ENCODE measurements at places on chromosomes 13 and 19.

DNA sequence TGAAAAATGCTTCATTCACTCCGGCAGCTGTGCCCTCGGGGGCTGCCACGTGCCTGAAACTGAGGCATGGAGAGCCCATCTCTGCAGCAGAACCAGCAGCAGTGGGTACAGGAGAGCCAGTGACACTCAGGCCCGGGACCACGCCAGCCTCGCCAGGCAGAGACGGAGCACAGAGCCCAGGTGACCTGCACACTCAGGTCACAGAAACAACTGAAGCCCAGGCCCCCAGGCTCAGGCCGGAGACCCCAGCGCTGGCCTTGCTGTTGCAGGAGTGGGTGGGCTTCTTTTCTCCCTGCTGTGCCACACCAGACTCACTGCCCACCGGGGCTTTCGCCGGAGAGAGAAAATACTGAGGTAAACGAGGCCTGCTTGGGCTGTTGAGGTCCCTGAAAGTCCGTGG lies 117.3 kb downstream of the SOX1 start:
- no peak for DNase-seq

DNA sequence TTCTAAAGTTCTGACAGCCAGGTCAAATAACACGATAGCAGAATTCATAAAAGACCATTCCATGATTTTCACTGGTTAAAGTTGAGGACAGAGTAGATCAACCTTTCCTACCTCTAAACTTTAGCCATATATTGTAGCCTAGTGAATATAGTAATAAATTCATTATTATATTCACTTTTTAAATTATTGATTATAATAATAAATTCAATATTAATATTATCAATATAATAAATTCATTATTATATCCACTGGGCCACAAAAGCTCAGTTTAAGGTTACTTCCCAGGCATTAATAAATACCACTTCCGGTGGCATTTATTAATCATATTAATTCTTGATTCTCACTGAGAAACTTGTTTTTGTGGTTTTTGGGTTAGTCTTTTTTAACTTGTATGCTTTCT lies 85.7 kb upstream of the GPC6 start:
- no peak for DNase-seq

GRCh38 chr19:50181121-50181520 lies 18.0 kb upstream of the IZUMO2 start:
- no peak for DNase-seq

DNA sequence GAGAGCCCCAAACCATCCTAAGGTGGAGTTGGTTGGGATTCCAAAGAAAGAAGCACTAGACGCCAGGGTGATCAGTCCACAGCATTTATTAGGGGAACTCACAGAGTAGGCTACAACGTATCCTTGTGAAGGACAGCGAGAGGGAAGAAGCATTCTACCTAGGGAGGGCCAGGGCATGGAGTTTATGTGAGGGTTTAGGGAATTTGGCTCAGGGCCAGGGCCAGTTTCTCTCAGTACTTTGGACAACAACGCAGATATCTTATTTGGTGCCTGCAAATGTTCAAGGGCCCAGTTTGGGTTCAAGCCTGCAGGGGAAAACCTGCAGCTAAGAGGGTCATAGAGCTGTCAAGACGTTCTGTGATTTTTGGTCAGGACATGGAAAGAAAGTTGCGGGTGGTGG lies 73.9 kb upstream of the GJB6 start:
- no peak for DNase-seq

DNA sequence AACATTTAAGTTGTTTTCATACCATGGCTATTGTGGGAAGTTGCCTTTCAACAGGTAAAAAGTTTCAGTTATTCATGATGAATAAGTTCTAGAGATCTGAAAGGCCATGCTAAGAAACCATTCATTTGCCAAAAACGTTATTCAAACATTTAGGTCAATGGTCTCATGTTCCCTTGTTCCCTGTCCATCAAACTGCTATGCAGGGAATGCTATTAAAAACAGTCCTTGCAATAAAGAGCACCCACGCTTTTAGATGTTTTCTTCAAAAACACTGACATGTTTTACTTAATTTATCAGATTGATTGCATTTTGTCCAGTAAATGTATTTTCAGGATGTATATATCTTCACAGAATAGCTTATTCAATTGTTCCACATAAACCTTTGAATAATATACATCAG lies 573.2 kb upstream of the PCDH20 start:
- DNase-seq: no peak

GRCh38 chr19:55112246-55112776 lies 5.1 kb downstream of the PPP1R12C start:
- DNase-seq: no peak

- DNase-seq: no peak
Observed at GRCh38 chr13:76837801-76838200, 48.4 kb downstream of the KCTD12 start.

- no peak for DNase-seq
Observed at GRCh38 chr19:28656644-28657043, 556.3 kb downstream of the UQCRFS1 start.

DNA sequence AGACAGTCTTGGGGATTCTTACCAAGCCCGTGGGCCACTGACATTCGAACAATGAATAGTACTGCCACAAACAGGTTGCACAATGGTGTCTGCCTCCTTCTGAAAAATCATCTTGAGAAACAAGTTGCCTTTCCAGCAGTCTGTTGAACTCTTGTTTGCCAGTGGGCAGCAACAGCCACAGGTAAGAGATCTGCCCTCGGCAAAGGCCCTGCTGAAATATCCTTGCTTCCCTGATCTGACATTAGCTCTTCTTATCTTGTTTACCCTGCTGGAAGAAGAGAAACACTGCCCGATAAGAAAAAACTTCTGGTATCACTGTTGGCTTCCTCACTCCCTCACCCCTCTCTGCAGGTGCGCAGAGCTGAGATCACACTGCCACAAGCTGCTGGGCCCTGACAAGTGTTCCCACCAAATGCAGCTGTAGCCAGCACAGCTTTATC lies 2.0 kb downstream of the DOCK9 start:
- DNase-seq: no peak

DNA sequence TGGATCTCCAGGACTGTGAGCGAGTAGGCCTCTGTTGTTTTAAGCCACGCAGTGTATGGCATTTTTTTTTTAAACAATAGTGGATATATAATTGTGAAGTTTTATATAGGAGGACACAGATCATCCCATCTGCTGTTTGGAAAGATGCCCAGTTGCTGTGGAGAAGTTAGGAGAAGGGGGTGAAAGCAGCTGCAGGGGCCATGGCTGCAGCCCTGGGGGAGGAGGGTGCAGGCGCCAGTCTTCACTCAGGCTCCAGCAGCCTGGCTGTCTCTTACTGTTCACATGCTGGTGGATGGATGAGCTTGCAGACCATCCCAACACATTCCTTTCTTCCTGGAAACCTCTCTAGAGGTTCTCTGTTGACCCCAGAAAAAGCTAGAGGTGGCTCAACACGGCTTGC lies 242.3 kb downstream of the TEX29 start:
- DNase-seq: no peak

DNA sequence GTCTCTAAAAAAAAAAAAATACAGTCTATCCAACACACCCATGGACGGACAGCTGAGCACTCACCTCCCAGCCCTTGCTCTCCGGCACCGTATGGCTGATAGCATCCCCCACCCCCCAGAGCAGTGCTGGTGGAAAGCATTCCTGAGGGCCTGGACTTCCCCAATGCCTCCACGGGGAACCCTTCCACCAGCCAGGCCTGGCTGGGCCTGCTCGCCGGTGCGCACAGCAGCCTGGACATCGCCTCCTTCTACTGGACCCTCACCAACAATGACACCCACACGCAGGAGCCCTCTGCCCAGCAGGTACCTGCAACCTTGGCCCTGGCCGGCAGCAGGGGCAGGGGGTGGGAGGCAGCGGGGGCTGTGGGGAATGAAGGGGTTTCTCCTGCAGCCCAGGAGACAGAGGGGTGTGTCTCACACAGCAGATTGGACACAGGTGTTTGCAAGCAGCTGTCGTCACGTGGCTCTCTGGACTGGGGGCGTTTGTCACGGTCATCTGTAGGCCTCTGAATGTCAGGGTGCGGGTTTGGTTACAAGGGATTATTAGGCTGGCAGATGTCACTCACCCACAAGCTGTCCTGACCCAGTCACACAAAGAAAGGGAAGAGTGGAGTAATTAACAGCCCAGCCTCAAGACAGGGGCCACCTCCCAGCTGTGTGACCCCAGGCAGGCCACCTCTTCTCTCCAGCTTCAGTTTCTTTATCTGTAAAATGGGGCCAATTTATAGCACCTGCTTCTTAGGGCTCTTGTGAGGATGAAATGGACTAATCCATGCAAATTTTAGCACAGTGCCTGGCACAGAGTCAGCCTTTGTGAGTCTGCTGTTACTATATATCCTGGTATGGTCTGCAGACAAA lies 19.3 kb downstream of the PLD3 start:
- no peak for DNase-seq

- no peak for DNase-seq
Observed at GRCh38 chr13:45353895-45354294, 12.9 kb upstream of the TPT1 start.

GRCh38 chr19:38946229-38947010 lies 15.7 kb downstream of the MRPS12 start:
- no peak for DNase-seq

GRCh38 chr13:20492641-20493040 lies 33.0 kb downstream of the CRYL1 start:
- no peak for DNase-seq

DNA sequence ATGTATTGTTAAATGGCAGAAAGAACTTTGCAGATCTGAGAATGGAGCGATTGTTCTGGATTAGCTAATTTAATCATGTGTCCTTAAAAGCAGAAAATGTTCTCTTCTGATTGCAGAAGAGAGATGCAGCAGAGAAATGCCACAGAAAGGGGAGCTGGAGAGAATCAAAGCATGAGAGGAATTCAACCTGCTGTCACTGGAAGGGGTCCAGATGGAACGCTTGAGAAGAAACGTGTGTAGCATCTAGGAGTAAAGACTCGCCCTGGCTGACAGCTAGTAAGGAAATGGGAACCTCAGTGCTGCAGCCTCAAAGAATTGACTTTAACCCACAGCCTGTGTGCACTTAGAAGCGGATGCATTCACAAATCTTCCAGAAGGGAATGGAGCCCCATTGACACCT lies 502.8 kb downstream of the KLF12 start:
- DNase-seq: no peak

GRCh38 chr13:94128430-94128829 lies 351.1 kb downstream of the DCT start:
- no peak for DNase-seq

GRCh38 chr19:4877753-4878490 lies 10.5 kb upstream of the PLIN3 start:
- DNase-seq: no peak

DNA sequence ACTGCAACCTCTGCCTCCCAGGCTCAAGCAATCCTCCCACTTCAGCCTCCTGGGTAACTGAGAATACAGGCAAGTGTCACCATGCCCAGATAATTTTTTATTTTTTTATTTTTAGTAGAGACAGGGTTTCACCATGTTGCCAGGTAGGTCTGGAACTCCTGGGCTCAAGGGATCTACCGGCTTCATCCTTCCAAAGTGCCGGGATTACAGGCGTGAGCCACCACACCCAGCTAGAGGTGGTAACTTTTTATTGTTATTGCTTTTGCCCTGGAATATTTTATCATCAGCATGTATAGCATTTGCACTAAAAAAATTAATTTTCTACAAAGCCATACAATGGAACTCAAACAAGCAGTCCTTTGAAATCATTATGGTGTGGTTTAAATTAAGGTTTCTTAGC lies 14.0 kb downstream of the HAUS8 start:
- DNase-seq: no peak

DNA sequence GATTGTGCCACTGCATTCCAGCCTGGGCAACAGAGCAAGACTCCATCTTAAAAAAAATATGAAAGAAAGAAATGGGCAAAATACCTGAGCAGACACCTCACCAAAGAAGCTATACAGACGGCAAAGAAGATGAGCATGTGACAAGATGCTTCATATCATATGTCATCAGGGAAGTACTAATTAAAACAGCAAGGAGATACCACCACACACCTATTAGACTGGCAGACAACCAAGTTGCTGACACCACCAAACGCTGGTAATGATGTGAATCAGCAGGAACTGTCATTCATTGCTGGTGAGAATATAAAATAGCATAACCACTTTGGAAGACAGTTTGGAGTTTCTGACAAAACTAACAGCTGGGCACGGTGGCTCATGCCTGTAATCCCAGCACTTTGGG lies 11.5 kb upstream of the TFDP1 start:
- DNase-seq: no peak

- no peak for DNase-seq
Observed at GRCh38 chr13:91331047-91331915, 16.2 kb upstream of the MIR17HG start.

GRCh38 chr19:48896191-48896720 lies 2.3 kb downstream of the TULP2 start:
- DNase-seq: no peak

- no peak for DNase-seq
Observed at GRCh38 chr19:4415352-4415751, 12.9 kb downstream of the CHAF1A start.

DNA sequence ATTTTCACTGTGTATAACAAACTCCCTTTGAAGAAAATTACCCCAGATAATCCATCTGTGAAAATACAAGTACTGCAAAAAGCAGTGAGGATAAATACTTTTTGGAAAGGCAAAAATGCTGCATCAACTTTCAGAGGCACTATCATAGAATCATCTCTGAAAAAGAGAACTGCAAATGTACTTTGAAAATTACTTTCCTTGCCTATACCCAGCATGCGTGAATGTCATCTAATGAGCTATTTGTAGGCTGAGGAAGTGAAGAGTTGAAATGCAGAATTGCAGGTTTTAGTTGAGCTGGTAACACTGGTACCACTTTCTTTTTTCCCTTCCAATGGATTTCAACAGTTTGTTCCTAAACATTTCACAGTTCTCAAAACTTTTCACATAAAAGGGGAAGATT lies 196.7 kb downstream of the TBC1D4 start:
- no peak for DNase-seq

Measured in hepatic stellate cell (primary cell).